ENCODE measurements at places on chromosomes 2 and 18.
A peak's percentile ranks its signal among the peaks of the same experiment; 100 is the strongest.

DNA sequence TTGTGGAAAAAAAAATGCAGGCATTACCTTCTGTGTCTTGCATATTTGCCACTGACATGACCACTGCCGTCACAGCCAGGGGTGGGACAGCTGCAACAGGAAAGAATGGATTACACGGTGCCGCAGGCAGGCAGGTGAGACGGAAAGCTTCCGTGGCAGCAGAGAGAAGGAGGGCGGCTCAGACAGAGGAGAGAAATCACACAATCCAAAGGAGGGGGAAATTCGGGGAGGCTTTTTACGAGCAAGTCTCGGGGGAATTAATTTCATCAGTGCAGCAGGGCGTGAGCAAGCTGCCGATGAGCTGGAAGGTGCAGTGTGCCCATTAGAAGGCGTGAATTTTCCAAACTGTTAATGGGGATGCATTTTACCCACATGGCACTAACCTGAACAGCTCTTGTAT lies 234.8 kb upstream of the PXDN start:
- DNase-seq = no peak

GRCh38 chr2:46200100-46200690 lies 97.0 kb upstream of the EPAS1 start:
- DNase-seq = no peak

- no peak for DNase-seq
These were observed 19.3 kb downstream of the ST6GAL2 start for GRCh38 chr2:106866641-106867040.

DNA sequence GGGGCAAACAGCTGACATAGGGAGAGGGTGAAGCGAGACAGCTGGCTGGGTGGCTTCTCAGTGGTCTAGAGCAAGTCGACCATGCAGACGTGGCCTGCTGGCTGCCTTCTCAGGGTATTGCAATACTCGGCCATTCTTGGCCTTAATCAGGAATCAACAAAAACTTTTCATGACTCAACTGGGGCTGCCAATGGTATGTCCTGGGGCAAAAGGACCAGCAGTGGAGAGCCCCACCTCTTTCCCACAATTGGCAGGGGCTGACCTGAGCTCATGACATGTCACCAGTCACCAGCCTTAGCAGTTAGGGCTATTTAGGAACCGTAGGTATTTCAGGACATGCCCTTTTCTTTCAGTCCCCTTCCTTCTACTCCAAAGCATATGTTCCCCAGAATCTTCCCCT lies 19.1 kb downstream of the PLA2R1 start:
- DNase-seq = peak; percentile 27

DNA sequence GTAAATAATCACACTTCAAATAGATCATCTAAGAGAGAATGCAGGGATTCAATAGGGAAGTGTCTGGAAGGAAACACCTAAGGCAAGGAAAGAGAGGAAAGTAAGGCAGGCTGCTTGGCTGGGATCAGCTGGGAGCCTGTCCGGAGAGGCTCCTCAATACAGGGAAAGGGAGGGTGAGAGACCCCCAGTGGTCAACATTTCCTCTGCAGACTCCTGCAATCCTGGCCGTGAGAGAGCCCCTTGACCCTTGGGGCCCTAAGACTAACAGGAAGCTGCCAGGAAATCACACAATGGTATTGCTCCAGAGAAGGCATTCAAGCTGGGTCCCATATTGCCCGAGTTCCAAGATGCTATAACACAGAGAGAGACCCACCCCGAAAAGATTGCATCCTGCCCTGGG lies 549.4 kb downstream of the NYAP2 start:
- DNase-seq = no peak

DNA sequence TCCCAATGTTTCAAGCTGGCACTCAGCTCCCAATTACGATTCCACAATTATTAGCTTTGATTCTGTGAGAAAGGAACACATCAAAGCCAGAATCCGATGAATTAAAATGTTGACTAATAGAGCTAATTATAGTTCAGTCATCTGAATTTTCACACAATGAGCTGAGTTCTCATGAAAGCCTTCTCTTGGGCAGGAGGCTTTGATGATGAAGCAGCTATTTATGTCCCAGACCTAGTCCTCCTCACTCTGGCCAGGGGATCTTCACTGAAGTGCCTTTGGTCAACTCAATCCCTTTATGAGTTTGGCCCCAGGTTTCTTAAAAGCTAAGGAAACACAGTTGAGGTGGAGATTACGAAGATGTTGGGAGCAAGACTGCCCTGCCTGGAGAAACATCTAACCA lies 74.7 kb upstream of the PPM1B start:
- no peak for DNase-seq

GRCh38 chr2:188668017-188668680 lies 306.0 kb upstream of the COL3A1 start:
- peak; percentile 21 for DNase-seq

DNA sequence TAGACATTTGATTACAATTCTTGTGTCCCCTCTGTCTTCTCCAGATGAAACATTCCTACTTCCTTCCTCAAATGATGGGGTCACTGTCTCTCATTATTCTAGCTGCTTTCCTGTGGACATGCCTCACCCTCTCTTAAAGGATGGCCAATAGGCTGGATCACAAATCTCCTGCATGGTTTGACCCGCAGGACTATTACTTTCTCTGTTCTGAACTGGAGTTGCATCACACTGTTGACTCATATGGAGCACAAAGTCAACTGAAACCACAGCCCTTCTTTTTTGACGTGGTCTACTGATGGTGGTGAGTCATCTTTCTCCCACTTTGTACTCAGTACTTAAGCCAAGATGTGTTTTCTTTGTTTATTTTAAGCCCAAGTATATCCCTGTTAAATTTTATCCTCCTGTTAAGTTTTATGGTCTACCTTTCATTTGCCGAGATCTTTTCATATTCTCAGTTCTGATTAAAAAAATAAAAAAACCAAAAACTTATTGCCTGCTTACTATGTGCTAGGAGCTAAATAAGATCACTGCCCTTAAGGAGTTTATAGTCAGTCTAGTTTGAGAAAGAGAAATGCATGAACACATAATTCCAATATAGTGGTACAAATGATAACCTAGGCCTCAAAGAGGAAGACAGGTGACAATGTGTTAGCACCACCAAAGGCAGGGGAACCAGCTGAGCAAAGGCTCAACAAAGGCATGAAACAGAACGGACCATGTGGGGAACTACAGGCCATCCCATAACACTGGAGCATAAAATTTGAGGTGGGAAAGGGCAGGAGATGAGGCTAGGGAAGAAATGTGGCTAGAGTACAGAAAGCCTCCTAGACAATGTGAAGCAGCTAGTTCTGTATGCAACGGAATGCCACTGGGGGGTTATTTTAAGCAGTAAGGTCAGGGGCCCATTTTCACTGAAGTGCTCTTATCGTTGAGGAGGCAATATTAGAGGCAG lies 67.6 kb upstream of the ZFP36L2 start:
- peak; percentile 91 for DNase-seq

- DNase-seq = no peak
These were observed 104.1 kb downstream of the DDX1 start for GRCh38 chr2:15695582-15696330.

- no peak for DNase-seq
These were observed 400.3 kb upstream of the SMIM21 start for GRCh38 chr18:75827751-75828287.

DNA sequence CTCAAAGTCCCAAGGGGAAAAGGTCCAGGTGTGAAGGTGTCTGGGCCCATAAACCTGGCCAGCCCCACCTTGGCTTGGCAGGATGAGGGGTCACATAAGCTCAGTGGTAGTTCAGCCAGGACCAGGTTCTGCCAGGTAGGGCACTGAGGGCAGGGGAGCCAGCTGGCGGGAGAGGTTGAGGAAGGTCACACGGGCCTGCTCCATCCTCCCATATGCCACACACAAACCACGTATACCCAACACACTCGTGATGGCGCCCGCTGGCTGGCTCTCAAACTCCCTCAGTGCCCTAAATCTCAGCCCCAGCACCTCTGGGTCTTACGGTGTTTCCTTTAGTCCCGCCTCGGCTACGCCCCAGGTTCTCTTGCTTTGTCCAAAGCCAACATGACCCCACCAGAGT lies 160.5 kb downstream of the ZFP36L2 start:
- no peak for DNase-seq

DNA sequence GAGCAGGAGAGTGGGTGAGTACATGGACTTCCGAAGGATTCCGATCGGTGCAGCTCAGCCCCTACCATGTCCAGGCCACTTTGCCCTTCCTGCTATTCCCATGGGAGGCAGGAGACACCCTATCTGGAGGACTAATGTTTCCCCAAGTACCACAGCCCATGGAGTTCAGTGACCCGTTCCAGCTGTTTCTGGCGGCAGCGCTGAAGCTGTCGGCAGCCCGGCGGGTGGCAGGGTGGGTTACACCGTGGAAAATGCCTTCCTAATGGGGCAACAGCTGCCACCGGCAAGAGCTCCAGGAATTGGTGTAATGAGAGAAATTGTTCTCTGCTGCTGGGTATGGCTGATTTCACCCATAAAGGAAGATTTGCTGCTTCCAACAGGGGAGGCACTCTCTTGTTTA lies 98.3 kb downstream of the MYCN start:
- no peak for DNase-seq

- peak; percentile 61 for DNase-seq
These were observed 35.3 kb downstream of the CYP26B1 start for GRCh38 chr2:72112401-72112800.

DNA sequence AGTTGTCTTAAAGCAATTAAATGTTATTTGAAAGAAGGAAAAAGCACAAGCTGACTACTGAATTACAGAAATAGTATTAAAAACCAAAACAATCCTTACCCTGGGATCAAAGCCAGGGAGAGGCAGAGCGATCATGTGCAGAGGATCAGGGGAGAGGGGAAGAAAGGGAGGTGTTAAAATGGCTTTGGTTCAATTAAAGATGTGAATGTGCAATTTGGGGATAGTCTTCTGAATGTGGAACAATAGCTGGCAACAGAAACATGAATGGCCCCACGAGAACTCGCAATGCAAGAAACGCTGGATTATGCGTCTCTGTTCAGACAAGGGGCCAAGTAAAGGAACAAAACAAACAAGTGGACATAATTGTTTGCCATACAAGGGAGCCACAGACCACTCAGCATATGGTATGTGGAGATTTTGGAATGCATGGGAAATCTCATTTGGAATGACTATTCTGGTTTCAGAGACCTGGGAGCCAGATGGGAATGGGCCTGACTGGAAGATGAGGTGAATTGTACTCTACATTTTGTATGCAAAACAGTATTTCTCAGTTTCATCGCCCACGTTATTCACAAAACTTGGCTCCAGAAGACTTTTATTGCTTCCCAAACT lies 155.4 kb downstream of the SLC4A3 start:
- DNase-seq = no peak

DNA sequence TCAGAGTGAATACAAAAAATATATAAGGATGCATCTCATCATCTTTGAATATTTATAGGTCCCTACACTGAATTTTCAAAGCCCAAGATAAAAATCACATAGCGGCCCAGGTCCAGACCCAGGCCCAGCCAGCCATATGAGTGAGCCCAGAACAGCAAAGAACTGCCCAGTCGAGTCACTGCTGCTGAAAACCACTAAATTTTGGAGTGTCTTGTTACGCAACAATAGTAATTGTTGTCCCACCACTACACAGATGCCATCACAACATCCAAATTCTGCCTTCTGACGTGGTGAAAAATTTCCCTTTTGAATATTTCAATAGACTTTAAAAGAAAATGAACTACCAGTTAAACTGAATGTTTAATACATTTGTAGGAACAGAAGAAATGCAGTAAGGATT lies 5.7 kb downstream of the C18orf32 start:
- DNase-seq = no peak

GRCh38 chr2:237196409-237196808 lies 110.7 kb downstream of the COPS8 start:
- DNase-seq = no peak

DNA sequence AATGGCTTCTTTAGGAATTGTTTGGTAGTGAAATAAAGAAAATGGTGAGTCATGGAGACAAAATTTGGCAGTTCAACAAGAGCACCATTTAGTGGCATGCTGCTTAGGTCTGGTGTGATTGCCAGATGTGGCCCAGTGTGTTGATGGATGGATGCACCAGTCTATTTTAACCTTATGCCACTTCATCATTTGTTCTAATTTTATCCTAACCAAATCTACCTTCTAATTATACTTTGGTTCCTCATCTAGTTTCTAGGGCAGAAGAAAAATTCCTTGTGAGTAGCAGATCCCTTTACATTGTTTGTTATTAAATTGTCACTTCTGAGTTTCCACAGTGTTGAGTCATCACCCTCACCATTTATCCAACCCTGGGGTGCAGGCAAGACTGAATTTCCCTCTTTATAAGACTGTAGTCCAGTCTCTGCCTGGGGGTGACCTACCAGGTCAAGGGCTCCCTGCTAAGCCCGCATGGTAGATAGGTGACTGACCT lies 32.5 kb downstream of the NABP1 start:
- peak; percentile 77 for DNase-seq

- DNase-seq = peak; percentile 39
These were observed 775 bp downstream of the RNF125 start for GRCh38 chr18:32019251-32019948.

DNA sequence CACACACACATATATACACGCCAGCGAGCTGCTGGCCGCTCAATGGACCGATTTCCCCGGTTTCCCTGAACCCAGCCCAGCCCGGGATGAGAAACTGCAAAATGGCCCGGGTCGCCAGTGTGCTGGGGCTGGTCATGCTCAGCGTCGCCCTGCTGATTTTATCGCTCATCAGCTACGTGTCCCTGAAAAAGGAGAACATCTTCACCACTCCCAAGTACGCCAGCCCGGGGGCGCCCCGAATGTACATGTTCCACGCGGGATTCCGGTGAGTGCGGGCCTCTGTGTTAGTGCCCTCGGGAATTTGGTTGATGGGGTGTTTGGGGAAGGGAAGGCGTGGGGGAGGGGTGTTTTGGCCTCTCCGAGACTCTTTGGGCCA lies 392 bp downstream of the ST8SIA3 start:
- no peak for DNase-seq

- no peak for DNase-seq
These were observed 17.6 kb downstream of the VSNL1 start for GRCh38 chr2:17558053-17558452.

- DNase-seq = no peak
These were observed 139.8 kb upstream of the THUMPD2 start for GRCh38 chr2:39918886-39919285.

- no peak for DNase-seq
These were observed 105.5 kb downstream of the ARL6IP6 start for GRCh38 chr2:152823905-152824304.

GRCh38 chr2:179691235-179691634 lies 170.2 kb downstream of the ZNF385B start:
- DNase-seq = no peak

DNA sequence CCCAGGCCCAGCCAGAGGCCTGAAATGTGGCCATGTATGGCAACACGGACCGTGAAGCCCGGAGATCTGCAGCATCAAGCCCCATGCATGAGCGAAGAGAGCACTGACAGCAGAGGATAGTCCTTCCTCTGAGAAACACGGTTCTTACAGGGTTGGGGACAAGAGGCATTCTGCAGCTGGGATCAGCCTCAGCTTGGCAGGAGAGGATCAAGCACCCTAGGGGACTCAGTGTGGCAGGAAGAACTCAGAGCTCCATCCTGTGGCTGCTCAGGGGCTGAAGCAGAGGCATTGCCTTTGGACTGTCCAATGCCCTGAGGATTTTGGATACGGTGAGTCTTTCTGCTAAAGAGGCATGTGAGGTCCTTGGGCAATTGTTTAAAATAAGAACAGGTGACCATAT lies 368.7 kb downstream of the ZNF516 start:
- peak; percentile 20 for DNase-seq

- no peak for DNase-seq
These were observed 269.1 kb downstream of the ZNF385B start for GRCh38 chr2:179592167-179592936.
